ENCODE measurements at places on chromosomes 3 and 15.

DNA sequence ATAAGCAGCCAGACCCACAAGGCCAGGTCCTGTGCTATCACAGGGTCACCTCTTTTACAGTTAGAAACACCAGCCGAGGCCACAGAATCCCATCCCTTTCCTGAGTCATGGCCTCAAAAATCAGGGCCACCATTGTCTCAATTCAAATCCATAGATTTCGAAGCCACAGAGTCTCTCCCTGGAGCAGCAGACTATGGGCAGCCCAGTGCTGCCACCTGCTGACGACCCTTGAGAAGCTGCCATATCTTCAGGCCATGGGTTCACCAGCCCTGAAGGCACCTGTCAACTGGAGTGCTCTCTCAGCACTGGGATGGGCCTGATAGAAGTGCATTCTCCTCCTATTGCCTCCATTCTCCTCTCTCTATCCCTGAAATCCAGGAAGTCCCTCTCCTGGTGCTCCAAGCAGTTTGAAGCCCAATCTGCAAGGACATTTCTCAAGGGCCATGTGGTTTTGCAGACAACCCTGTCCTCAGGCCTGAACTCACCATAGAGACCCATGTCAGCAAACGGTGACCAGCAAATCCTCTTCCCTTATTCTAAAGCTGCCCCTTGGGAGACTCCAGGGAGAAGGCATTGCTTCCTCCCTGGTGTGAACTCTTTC lies 39.6 kb downstream of the TGM4 start:
- DNase-seq, result peak; percentile 69

DNA sequence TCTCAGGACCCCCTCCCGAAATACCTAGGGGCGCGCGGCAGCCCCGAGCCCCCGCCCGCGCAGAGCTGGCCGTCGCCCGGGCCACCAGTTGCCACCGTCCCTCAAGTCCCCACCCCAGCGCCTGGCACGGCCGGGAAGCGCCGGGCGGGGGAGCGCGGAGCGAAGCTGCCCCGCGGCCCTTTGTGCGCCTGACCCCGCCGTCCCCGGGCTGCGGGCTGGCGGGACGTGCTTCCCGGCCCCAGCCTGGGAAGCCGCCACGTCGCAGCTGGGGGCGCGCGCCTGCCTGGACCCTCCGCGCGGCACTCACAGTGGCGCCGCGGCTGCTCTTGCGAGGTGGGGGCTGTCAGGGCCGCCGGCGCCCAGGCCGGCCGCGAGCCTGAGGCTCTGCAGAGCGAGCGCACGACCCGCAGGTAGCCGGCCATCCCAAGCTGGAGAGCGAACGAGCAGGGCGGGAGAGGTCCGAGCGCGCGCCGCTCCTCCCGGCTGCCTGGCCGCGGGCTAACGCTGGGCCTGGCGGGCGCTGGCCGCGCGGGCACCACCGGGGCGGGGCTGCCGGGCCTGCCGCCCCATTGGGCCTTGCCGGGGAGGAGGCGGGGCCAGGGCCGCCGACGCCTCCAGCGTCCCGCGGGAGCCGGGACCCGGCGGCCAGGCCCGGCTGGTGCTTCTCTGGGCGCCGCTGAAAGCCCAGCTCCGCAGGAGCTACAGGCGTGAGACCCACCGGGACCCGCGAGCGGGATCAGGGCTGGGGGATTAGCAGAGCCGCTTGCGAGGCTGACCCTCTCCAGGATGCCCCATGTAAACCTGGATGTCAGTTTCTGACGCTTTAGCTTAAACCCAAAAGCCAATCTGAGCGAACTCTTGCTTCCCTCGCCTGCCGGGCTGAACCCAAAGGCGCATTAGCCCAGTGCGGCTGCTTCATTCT lies at the start of gene IDH2:
TSS of gene IDH2 (minus strand) at position 500 of the 922 bp plus-strand sequence. CDS start at position 422, 78 bp downstream.
- peak; percentile 84 for DNase-seq

- DNase-seq, result no peak
Observed at GRCh38 chr3:143266511-143266910, 146.9 kb downstream of the CHST2 start.

GRCh38 chr15:75068748-75069147 lies 45.4 kb downstream of the PPCDC start:
- DNase-seq, result no peak

GRCh38 chr3:11651900-11652299 lies 8.2 kb upstream of the VGLL4 start:
- no peak for DNase-seq

- DNase-seq, result no peak
Observed at GRCh38 chr15:80861731-80862170, 82.6 kb downstream of the CEMIP start.

DNA sequence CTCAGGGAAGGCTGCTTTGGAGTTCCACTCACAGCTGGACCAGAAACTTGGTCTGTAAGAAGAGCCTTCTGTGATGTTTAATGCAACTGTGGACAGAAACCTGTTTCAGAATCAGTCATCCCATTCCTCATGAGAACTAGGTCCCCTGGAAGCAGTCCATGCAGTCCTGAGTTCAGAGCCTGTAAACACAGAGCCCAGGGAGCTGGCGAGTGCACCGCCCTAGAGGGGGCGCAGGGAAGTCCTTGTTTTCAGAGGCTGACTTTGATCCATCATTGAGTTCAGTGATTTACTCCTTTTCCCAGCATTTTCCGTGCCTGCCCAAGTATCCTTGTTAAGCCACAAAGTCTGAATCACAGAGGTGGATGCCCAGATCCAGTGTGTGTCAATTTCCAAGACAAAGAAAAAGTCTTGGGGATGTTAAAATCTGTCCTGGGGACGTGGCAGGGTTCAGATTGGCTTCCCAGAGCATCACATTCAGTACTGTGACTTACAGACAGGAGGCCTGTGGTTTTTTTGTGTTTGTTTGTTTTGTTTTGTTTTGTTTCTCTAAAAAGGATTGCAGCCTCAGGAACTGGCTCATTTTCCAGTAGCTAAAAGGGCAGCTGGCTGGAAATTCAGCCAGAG lies 9.8 kb upstream of the TXNRD3 start:
- DNase-seq, result no peak

Measured in colonic mucosa (tissue), 4 donors.